Activated naive CD4-positive, alpha-beta T cell treated with anti-CD3 and anti-CD28 coated beads, Interleukin-2, amount 50 U/mL, for 72 hours (primary cell): ENCODE measurements at places on chromosomes 3 and 15. TPM values are rescaled to one million over a fixed set of nuclear protein-coding genes. Genes with fewer than 3 reads are reported as not detected.

DNA sequence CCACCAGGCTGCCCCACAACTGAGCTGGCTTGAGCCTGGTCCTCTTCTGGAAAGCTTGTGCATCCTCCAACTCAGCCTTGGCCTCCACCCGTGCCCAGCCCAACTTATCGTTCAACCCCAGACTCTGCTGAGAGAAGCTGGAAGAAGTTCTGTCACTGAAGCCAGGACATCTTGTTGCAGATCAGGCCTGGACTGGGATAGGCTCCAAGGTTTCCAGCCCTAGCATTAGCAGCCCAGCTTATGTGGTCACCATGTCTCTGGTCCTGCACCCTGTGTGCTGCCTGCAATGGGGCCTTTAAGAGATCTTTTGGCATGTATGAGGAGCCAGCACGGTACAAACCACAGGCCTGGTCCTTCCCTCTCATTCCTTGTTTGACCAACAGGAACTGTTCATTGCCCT, 15.2 kb upstream of the CAMP start:
- DNase-seq: no peak

DNA sequence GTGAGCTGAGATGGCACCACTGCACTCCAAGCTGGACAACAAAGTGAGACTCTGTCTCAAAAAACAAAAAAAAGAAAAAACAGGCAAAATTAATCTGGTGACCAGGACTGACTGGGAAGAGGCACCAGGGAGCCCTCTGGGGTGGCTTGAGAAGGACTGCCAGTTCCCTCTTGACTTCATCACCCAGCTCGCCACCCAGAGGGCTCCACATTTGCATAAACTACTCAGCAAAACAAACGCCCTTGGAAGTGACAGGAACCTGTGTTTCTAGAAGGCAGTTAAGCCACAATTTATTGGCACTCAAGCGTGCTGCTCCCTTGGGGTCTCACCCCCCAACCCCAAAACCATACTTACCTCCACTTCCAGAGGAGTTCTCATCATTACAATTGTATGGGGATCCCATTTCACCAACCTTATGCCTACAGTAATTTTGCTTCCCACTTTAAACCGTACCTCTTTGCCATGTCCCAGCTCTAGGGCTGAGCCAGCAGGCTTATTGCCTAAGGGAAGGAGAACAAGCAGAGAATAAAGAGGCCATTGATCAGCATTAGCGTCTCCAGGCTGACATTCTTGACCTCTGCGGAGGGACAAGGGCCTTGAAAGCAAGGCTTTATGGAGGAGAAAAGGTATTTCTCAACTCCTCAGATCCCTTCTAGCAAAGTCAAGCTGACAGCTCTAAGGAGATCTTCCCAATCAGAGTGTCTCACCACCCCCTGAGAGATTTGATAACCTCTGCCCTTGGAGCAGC, 357.4 kb downstream of the SHQ1 start:
- no peak for DNase-seq

- DNase-seq: no peak
Observed at GRCh38 chr15:52523192-52523591, 5.5 kb downstream of the MYO5A start.

- no peak for DNase-seq
Observed at GRCh38 chr15:64452988-64453688, 7.2 kb upstream of the ZNF609 start.

- no peak for DNase-seq
Observed at GRCh38 chr3:14518893-14519292, 21.2 kb downstream of the GRIP2 start.

Gene GABRB3
- total RNA-seq: not detected

Gene IRAK2
- total RNA-seq: 4.3 TPM

Gene CIAO2A
- 95.4 TPM for total RNA-seq

Gene RBP2
- not detected for total RNA-seq
